A549 treated with GW870086 at 1 μM for 4 hours (cell line): ENCODE measurements at places on chromosomes 12 and 14. TPM values are rescaled to one million over a fixed set of nuclear protein-coding genes. Genes with fewer than 3 reads are reported as not detected.

Gene GYS2
- not detected in 5 replicates for total RNA-seq

Gene IL31
- total RNA-seq: not detected in 5 replicates

Gene GALNT16
- 2.5 to 3.8 TPM (median 3.6 TPM) in 5 replicates for total RNA-seq

Gene RAD51AP1
- 12.1 to 25.5 TPM (median 18.1 TPM) in 5 replicates for total RNA-seq

Gene SLC11A2
- 15.0 to 24.1 TPM (median 22.6 TPM) in 5 replicates for total RNA-seq

Gene ACVR1B
- total RNA-seq: 14.1 to 18.7 TPM (median 17.9 TPM) in 5 replicates

Gene PTPRO
- 0.03 to 0.14 TPM in 2 of 5 replicates, not detected in the others for total RNA-seq

Gene POTEM
- total RNA-seq: not detected in 5 replicates

Gene RPGRIP1
- total RNA-seq: 0.06 to 0.30 TPM (median 0.20 TPM) in 5 replicates

Gene C3AR1
- total RNA-seq: not detected in 5 replicates

Gene TAS2R7
- total RNA-seq: not detected in 5 replicates

Gene KCNC2
- not detected in 5 replicates for total RNA-seq

Gene TSPAN19
- total RNA-seq: not detected in 5 replicates

Gene KRT6A
- 5.6 to 6.8 TPM (median 6.6 TPM) in 5 replicates for total RNA-seq

Gene YAF2
- total RNA-seq: 19.4 to 25.1 TPM (median 21.3 TPM) in 5 replicates

Gene NKX2-1
- total RNA-seq: 0.05 to 0.10 TPM in 2 of 5 replicates, not detected in the others

Gene BEGAIN
- 5.4 to 8.0 TPM (median 7.1 TPM) in 5 replicates for total RNA-seq
